Memory B cell (primary cell): ENCODE measurements at places on chromosomes 4 and X.

DNA sequence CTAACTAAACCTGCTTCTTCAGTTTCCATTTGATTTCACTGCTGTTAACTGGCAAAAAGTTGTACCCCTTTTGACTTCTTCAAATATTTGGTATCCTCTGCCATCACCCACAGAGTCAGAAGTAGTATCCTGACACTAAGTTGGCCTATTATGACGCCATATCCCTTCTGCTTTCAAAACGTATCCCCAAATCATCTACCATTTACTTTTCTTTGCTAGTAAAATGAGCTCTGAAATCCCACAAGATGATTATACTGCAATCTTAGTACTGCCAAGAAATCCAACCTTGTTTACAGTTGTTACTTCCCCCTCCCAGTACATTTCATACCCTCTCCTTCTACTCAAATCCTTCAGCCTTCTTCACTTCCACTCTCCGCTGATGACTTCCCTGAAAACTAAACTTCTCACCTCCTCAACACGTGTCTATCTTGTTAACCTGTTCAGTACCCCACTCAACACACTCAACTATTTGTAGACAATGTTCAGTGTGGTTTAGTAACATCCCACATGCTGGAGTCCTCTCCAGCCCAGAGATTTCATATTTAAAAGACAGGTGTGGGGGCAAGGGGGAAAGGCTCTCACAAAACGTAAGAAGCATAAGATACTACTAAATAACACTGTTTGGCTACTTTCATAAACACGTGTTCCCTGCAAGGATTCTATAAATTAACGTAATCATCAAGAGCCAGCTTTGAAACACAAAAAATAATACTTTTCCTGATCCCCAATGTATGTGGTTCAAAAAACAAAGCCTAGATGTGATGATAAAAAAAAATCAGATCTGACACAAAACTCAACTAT is 1.3 kb downstream of the NAF1 start:
- no peak for DNase-seq

GRCh38 chr4:24000470-24000831 is 110.6 kb upstream of the PPARGC1A start:
- no peak for DNase-seq

DNA sequence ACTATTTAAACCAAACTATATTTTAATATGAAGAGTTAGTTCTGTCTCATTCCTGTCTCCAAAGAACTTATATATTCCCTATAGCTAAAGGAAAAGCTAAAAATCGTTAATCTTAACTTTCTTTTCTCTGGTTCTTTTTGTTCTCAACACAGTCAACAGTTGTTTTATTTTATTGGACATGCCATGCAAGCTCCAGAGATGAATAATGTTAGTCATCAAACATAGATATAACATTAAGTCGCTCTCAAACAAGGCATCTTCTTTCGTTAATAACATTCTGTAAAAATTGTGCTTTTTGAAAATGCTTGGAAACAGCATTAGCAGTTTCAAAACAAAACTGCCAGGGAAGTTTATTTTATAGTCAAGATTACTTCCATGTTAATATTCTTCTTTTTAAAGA is 117.9 kb upstream of the GPM6A start:
- DNase-seq = no peak

DNA sequence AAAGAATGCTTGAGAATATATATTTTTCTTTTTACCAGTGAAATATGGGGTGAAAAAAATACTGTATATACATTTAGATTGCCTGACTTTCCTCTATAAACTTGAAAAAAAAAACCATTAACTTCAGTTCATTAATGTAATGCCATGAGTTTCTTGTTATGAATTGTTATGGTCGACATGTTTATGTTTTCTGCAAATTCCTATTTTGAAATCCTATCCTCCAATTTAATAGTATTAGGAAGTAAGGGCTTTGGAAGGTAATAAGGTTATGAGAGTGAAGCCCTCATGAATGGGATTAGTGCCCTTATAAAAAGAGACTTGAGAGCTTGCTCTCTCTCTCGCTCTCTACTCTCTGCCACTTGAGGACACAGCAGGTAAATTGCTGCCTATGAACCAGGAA is 211.4 kb downstream of the LDB2 start:
- no peak for DNase-seq

DNA sequence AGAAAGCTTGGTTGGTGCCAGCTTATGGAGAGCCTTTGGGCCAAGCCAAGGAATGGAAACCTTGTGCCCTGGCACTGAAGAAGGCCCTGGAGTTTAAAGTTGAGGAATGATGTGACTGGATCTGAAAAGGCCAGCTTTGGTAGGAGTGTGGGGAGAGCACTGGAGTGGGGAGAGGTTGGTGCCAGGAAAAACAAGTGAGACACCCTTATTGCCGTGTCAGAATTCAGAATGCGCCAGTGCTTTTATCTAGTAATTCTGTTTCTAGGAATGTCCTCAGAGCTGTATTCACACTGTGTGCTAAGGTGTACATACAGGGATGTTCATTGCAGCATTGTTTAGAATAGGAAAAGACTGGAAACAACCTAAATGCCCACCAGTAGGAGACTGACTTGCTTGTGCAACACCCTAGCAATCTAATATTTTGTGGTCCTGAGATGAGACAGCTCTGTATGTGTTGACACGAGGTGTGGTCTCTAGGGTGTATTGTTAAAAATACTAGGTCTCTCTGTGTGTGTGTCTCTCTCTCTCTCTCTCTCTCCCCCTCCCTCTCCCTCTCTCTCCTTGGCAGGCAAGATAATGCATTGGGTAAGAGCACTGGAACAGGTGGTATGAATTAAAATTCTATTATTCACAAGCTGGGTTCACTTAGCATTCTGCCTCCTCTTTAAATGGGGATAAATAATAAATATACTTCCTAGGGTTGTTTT is 107.8 kb downstream of the GATB start:
- no peak for DNase-seq

GRCh38 chrX:153662266-153662665 is 11.3 kb downstream of the PNCK start:
- no peak for DNase-seq

DNA sequence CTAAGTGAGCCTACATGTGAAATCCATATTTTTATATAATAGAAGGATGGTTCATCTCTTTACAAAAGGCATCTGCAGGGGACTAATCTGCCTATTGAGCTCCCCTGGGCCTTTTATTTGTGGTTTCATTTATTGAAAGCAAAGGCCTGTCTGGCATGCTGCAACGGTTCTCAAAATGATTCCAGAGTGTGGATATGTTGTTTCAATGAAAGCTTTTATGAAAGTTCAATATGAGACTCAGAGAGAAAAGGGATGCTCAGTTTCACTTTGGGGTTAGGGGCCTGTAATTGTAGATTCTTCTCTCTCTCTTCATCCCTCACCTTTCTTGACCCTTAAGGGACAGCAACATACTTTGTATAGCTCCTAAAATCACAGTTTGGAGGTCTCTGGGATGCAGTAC is 204.2 kb upstream of the CASK start:
- no peak for DNase-seq

- no peak for DNase-seq
Observed at GRCh38 chr4:113636877-113637276, 124.7 kb downstream of the CAMK2D start.

DNA sequence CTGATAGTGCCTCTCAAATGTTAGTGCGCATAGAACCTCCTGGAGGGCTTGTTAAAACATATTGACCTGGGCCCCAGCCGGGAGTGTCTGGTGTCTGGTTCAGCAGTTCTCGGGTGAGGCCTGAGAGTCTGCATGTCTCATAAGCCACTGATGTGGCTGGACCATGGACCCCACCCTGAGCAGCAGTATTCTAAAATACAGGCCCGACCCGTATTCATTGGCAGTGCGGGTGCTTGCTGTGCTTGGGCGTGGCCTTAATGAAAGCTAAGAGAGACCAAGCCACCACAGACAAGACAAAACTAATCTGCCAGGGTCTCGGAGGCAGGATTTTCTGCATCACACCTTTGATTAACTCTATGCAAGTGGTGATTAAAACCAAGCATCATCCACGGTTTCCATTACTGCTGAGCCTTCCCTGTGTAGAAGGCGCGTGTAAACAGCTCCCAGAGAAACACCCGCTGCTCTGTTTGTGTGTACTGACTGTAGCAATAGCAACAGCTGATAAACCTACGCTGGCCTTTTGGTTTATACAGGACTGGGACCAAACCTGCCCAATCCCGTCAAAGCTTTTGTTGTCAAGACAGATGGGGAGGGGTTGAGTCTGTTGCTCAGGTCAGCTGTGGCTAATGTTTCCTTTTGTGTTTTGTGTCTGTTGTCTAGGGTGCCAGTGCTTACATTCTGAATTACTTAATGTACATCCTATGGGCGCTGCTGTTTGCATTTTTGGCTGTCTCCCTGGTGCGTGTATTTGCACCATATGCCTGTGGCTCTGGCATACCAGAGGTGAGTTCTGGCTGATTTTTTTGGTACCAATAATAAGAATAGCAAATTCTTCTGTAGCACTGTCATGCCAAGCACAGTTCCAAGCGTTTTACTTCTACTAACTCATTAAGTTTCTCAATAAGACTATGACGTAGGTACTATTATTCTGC is 40.8 kb downstream of the CLCN4 start:
- DNase-seq = no peak

GRCh38 chr4:172547724-172548123 is 620.9 kb upstream of the GALNT7 start:
- no peak for DNase-seq

DNA sequence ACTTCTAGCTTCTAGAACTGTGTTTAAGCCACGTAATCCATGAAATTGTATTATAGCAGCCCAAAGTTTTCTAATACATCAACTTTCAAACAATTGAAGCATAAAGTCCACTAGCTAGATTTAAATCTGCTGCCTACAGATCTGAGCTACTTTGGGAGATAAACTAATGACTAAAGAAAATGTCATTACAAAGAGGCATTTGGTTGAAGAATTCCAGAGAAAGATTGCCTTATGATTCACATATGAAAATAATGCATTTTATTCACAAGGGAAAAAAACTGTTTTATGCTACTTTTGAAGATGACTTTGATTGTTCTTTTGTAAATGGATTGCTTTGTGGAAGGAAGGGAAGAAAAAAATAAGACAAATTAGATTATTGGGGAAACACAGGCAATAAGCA is 124.1 kb upstream of the SLIT2 start:
- DNase-seq = no peak

DNA sequence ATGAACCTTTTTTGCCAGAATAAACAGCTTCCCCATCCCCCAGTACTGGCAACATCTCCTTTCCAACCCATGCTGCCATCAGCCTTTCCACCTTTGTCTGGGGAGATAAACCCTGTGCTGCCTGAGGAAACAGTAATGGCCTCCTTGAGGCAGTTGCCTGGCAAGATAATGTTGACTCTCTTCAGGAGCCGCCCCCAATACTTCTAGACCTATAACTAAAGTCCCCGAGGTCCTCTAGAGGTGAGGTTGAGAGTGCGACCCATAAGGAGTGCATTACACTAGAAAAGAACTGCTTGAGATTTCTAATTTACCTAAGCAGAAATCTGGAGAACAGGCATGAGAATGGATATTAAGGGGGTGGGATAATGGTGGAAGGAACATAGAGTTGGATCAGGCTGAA is 963.2 kb upstream of the PCDH7 start:
- no peak for DNase-seq

DNA sequence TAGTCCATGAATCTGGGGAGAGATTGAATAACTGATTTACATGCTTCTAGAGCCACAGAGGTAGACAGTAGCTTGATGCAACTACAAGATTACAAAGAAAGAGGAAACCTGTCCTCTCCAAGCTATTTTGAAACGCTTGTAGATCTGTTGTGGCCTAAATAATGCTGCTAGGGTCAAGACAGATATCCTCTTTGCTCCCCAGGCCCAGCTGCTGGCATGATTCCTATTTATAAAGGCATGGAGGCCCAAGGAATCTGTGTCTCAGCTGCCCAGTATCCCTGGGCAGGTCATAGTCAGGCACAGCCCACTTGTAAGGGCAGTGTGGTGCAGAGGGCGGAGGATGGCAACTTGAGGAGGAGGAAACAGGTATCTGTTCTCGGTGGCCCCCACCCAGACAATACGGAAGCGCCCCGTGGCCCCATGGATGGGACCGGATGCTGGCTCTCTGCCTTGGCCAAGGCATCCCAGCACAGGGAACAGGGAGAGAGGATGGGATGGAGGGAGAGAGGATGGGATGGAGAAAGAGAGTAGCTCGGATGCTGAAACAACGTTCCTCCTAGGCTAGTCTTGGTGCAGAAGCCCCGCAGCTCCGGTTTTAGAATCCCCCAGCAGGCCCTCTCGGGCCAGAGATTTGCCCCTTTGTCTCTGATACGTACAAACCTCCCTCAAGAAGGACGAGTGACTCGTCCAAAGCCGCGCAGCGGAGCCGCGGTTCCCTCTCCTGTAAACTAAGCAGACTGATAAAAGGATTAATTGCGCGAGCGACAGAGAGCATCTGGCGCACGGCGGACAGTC is 767 bp upstream of the SMIM20 start:
- peak; percentile 56 for DNase-seq

DNA sequence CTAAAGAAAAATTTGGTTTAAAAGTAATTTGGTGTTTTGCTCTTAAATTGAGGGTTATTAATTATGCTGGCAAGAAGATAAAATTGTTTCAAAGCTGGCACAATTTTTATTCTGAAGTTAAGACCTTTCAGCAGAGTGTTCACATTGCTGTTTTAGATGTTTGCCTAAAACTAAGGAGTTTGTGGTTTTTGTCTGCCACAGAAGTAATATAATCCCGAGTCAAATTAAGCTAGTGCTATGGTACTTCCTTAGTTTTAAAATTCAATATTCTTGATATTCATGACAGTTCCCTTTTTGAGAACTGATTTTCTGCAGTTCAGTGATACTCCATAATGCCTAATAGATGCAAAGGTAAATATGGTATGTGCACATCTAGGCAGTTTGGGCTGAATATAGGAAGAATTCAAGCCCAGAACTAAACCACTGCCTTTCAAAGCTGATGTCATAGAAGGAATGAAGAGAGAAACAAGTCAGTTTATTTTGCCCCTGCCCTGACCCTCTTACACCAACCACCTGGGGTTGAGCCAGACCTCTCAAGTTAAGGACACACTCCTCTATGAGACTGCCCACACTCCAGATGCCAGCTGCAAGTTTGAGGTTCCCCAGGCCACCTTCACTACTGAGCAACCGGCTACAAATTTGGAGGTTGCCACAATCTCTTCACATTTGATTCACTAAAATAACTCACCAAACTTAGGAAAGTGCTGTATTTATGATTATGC is 32.1 kb upstream of the VEGFC start:
- no peak for DNase-seq

GRCh38 chrX:70030301-70030767 is 19.4 kb downstream of the AWAT2 start:
- no peak for DNase-seq
